Activated CD8-positive, alpha-beta memory T cell treated with anti-CD3 and anti-CD28 coated beads, Interleukin-2, amount 50 U/mL, for 4 hours (primary cell): ENCODE measurements at places on chromosomes 2 and 18.

GRCh38 chr2:58137856-58138255 is 91.2 kb downstream of the VRK2 start:
- no peak for DNase-seq

DNA sequence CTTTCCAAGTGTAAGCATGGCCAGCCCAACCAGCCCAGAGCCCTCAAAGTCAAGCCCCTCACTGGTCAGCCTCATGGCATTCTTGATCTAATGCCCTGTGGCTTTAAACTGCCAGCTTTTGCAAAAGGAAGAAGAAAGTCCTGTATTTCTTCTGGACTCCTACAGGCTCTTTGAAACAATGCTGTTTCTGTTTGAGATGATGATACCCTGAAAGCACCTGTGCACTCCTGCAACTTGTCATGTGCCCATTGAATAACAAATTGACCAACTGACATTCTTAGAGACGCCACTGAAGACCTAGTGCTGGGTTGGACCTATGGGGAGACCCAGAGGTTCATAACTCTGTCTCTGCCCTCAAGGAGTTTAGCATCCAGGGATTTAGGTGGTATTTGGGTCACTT is 82.0 kb upstream of the MSH2 start:
- no peak for DNase-seq

DNA sequence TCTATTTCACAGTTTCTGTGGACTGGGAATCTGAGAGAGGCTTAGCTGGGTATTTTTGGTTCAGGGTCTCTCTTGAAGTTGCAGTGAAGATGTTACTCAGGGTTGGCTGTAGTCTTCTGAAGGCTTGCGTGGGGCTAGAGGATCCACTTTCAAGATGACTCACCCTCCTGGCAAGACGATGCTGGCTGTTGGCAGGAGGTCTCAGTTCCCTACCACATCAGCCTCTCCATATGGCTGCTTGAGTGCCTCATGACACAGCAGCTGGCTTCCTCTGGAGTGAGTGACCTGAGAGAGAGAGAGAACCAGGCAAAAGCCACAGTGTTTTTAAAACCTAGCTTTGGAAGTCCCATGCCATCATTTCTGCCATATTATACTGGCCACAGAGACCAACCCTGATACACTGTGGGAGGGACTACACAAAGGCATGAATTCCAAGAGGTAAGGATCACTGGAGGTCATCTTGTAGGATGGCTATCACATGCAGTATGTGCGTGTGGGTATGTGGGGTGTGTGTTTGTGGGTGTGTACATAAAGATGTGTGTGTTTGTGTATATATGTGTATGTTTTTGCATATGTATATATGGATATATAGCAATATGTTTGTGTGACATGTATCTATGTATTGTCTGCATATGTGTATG is 25.1 kb downstream of the DNPEP start:
- DNase-seq, result no peak

- no peak for DNase-seq
These were observed 2.5 kb downstream of the CRIM1 start for GRCh38 chr2:36357847-36358659.

GRCh38 chr2:72754628-72755320 is 71.1 kb downstream of the EXOC6B start:
- DNase-seq, result no peak

GRCh38 chr2:101435001-101435862 is 39.7 kb downstream of the RFX8 start:
- DNase-seq, result no peak

GRCh38 chr2:217966423-217967070 is 36.2 kb downstream of the TNS1 start:
- no peak for DNase-seq

DNA sequence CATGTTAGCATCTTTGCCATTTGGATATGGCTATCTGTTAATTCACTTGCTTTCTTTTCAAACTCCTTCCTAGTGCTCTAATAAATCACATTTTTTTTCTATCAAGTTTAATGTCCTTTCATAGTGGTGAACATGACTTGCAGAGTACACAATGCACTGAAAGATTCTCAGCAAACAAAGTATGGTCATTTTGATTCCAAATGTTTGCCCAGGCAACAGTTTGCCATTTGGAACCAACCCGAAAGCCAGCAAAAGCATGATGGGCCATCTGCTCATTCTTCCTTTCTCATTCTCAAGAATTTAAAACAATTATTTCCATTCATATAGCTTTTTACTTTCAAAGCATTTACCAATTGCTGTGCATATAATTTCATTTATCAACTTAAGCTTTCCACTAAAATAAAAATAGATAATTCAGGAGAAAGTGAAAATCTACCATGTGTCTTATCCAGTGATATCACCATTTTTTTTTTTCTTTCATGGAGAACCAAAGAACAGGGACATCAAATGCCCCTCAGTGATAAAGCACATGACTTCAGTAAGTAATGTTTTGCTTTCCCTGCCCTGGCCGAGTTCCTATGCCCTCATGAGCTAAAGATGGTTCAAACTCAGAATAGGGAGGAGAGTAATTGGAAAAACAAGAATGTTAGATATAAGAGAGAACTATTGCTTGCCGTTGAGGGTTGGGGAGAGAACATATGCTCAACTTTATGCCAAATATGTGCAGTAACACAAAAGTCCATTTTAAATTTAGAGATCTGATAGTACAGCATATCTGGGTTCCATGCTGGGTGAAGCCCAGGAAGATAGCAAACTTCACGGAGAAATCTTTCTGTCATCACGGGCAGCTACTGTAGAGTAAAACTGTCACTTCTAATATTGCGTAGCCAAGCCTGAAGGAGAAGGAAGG is 62.1 kb downstream of the HNMT start:
- DNase-seq, result no peak

DNA sequence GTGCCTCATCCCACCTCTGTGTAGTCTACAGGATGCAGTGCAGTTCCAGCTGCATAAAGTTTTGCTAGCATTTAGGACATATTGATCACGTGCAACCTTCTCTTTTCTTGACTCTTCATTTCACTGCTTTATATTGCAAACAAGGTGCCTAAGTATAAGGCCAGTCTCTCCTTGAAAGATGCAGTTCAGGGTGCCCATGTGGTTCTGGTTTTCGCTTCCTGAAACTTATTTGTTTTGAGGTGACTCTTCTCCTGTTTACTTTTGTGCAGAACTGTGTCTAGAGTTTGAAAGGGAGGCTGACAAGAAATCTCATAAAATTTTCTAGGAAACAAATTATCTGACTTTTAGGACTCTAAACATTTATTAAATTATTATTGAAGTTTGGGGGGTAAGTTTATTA is 189.9 kb downstream of the UBE2E3 start:
- no peak for DNase-seq

GRCh38 chr2:26716340-26716739 is 23.8 kb downstream of the KCNK3 start:
- no peak for DNase-seq

DNA sequence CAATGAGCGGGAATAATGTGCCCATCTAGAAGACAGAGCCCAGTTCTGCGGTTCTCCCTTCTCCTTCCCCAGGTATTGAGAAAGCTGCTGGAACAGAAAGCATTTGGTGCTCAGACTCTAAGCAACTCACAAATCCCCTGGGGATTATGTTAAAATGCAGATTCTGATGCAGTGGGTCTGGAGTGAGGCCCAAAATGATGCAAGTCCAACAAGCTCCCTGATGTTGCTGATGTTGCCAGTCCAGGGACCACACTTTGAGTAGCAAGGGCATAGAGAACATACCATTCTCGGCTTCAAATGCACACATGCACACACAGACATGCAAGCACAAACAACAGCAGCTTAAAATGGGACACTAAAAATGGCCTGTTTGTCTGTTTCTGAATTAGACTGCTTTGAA is 274.8 kb upstream of the NCKAP5 start:
- DNase-seq, result no peak

DNA sequence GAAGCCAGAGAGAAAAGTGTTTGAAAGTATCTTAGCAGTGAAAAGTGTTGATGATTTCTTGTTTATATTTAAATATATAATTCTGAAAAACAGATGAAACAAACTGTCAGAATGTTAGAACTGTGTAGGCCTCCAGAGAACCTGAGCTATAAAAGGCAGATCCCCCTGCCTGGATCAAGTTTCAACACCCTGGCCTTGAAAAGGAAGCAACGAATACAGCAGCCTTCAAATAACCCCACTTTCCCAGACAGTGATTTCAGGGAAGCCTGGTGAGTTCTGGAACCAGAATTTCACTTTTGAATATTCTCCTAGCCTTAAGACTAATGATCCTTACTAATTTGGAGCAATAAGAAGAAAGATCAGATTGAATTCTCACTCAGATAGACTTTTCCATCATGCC is 13.3 kb upstream of the TRIM43 start:
- no peak for DNase-seq

- no peak for DNase-seq
These were observed 4.7 kb upstream of the KCNE4 start for GRCh38 chr2:223047260-223047761.

GRCh38 chr2:30038419-30038818 is 108.4 kb upstream of the YPEL5 start:
- no peak for DNase-seq

DNA sequence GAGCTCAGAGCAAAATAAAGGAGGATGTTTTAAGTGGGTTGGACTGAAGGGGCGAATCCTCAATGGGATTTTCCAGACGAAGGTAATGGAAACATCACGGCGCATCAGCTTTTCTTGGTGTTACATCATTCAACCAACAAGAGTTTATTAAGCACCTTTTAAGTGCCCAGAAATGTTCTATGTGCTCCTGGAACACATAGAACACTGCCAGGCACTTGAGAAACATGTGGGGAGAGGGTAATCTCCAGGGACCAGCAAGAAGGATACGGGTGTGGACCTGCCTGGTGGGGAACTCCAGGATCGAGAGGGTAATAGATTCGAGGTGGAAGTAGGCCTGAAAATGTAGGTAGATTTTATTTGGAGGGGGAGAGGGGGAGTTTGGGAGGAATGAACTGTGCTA is 168.6 kb downstream of the PRKCE start:
- no peak for DNase-seq

GRCh38 chr2:242063850-242064249 is 194.3 kb downstream of the RTP5 start:
- DNase-seq, result no peak
